ENCODE measurements at places on chromosomes 7 and 10. TPM values are rescaled to one million over a fixed set of nuclear protein-coding genes. Genes with fewer than 3 reads are reported as not detected.

Gene PARD3
- 63.6 TPM for total RNA-seq

Gene LRRD1
- total RNA-seq: 0.39 TPM

Gene SPDYE2B
- total RNA-seq: not detected

Gene PAX4
- total RNA-seq: not detected

- DNase-seq: no peak
Measured at GRCh38 chr10:618229-618989, 71.1 kb downstream of the DIP2C start.

GRCh38 chr10:12949248-12949647, 52.3 kb downstream of the CCDC3 start:
- DNase-seq: no peak

GRCh38 chr10:124211921-124212320, 118.5 kb upstream of the CHST15 start:
- no peak for DNase-seq

GRCh38 chr10:132180736-132181135, 6.0 kb upstream of the DPYSL4 start:
- DNase-seq: no peak

GRCh38 chr10:78584681-78585080, 484.1 kb upstream of the ZMIZ1 start:
- no peak for DNase-seq

- no peak for DNase-seq
Measured at GRCh38 chr10:87733081-87733480, 73.4 kb downstream of the PAPSS2 start.

GRCh38 chr10:89250865-89251408, 638 bp downstream of the LIPA start:
- DNase-seq: no peak

DNA sequence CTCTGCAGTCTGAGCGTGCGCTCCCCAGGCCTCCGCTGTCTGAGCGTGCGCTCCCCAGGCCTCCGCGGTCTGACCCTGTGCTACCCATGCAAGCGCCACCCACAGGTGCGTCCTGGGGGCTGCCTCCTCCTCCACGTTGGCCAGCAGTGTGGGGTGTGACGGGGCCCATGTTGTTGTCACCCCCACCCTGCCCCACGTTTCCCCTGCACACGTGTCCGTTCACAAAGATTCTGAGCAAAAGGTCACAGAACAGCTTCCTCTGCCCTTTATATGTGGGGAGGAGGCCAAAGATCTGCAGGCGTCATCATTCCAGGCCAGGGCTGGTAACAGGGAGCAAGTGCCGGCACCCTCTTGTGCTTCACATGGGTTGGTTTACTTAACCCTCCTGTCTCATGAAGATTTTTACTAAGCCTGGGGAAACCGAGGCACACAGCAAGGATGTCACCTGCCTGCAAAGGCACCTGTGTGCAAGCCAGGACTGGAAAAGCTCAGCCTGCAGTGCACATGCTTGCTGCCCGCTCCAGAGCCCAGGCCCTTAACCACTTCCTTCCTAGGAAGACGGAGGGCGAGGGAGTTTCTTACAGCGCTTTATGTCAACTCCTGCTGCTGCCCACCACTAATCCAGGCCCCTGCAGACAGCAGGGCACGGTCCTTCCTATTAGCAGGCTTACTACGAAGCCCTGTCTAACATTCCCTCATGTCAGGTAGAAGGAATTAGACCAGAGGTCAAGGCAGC, 4.8 kb downstream of the GPR146 start:
- DNase-seq: no peak

GRCh38 chr10:118925404-118926071, 104.0 kb upstream of the NANOS1 start:
- DNase-seq: no peak

- no peak for DNase-seq
Measured at GRCh38 chr10:3527869-3528268, 257.1 kb downstream of the KLF6 start.

- no peak for DNase-seq
Measured at GRCh38 chr10:11225935-11226334, 208.3 kb downstream of the CELF2 start.

DNA sequence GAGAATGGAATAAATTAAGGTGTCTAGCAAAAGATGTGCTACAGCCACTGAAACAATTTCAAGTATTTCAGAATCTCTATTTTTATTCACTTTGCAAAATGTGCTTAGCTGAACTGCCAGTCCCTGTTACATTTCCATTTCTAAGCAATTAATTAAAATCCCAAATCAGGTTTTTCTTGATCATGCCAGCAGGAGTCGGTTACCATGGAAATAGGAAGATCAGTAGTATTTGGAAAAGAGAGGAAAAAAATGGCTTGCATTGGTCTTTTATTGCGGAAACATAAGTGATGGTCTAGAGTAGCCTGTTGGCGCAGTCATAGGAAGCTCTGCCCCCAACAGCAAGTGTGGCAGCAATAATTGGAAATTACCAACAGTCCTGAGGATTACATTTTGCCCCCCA, 867.1 kb downstream of the GATA3 start:
- no peak for DNase-seq

Data from tibial nerve (tissue), 4 donors.